ENCODE measurements at places on chromosomes 1 and 21.

DNA sequence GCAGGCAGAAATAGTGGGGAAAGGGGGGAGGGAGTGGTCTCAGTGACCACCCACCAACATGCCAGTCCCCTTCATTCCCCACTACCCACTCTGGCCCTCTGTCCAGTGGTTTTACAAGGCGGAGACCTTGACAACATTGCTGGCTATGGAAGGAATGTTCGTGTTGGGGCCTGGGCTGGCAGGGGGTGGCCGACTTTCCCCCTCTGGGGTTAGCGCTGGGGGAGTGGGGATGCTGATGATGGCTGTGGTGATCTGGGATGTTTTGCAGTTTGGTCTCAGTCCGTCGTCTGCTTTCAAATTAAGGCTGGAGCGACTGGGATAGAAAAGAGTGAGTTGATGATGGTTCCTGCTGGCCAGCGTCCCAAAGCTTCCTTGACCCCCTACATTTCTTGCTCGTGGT, 20.3 kb downstream of the DDX20 start:
- no peak for DNase-seq

- no peak for DNase-seq
Observed at GRCh38 chr1:201466492-201466891, 2.5 kb downstream of the PHLDA3 start.

- no peak for DNase-seq
Observed at GRCh38 chr1:223750730-223751570, 38.6 kb downstream of the CAPN2 start.

DNA sequence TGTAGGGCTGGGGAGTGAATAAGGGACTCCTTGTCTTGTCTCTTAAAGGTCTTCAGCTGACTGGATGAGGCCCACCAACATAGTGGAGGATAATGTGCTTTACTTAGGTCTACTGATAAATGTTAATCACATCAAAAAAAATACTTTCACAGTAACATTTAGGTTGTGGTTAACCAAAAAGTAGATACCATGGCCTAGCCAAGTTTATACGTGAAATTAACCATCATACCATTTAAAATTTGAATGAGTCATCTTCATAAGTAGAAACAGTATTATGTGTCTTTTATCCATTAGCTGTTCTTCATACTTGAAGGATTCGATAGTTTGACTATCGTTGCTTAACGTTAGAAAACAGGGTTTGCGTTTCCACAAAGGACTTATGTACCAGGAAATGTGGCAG, 80.9 kb downstream of the MTR start:
- DNase-seq, result no peak

- DNase-seq, result no peak
Observed at GRCh38 chr1:214417545-214418210, 133.7 kb downstream of the PTPN14 start.

DNA sequence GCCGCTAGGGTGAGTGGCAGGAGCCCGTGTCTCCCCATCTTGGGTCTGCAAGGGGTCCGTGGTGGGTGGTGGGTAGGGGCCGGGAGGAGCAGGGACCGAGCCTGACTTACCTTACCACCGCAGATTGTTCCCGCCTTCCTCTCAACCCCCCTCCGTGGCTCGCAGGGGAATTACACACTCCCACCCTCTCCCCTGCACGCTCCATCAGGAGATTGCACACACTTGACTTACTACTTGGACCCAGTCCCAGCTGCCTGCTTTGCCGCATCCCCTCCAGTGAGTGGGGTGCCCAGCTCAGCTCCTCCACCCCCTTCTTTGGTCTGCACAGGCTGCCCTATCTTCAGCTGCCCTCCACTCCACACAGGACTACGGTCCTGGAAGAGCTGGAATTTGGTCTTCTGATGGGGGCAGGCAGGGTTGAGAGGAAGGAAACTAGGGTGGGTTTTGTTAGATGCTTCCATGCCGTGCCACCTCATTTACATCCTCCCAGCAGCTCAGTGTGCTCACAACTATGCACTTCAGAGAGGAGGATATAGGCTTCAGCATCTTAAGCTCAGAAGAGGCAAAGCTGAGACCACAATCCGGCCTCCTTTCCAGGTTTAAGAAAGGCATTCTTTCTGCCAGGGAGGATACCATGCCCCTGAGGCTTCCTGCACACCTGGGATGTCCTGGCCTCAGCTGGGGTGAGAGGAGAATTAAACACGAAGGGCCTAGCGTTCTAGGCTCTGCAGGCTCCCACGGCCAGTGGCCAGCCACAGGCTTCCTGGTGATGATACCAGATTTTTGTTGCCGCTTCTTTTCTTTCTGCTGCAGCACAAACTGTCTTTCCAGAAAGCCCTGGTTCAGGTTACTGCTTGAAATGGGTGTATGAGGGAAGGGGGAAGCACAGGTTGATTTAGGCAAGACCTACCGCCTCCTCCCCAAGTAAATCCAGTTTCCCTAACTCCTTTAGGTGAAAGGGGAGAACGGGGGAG, 2.3 kb downstream of the KCNC4 start:
- no peak for DNase-seq

DNA sequence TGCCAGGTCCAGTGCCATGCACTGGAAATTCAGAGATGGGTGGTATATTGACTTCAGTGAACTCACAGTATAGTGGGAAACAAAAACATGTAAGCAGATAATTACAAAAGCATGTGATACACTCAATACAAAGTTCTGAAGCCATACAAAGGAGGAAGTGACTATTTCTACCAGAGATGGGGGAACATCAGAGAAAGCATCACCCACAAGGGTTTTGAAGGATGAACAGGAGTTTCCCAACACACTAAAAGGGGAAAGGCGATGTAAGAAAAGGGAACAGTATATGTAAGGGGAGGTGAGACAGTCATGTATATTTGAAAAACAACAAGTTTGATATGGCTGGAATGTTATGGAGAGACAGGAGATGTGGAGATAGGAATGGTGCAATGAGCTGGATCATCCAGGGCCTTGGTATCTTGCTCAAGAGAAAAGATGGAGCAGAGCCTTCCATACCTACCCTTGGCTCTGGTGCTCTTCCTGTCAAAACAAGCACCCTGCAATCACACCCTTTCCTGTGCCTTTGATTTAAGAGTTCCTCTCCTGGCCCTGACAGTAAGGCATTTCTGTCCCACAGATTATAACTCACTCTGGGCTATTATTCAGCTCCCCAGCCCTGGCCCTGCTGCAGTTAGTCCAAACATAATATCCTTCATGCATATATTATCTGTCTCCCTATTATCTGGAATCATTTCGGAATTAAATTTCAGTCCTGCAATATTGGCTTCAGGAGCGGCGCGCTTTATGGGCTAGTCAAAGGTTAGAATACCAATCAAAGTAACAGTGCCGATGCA, 60.5 kb downstream of the DMAP1 start:
- no peak for DNase-seq

GRCh38 chr1:173267453-173267945, 60.4 kb upstream of the TNFSF4 start:
- no peak for DNase-seq

- no peak for DNase-seq
Observed at GRCh38 chr1:116309090-116309870, 63.8 kb upstream of the ATP1A1 start.

DNA sequence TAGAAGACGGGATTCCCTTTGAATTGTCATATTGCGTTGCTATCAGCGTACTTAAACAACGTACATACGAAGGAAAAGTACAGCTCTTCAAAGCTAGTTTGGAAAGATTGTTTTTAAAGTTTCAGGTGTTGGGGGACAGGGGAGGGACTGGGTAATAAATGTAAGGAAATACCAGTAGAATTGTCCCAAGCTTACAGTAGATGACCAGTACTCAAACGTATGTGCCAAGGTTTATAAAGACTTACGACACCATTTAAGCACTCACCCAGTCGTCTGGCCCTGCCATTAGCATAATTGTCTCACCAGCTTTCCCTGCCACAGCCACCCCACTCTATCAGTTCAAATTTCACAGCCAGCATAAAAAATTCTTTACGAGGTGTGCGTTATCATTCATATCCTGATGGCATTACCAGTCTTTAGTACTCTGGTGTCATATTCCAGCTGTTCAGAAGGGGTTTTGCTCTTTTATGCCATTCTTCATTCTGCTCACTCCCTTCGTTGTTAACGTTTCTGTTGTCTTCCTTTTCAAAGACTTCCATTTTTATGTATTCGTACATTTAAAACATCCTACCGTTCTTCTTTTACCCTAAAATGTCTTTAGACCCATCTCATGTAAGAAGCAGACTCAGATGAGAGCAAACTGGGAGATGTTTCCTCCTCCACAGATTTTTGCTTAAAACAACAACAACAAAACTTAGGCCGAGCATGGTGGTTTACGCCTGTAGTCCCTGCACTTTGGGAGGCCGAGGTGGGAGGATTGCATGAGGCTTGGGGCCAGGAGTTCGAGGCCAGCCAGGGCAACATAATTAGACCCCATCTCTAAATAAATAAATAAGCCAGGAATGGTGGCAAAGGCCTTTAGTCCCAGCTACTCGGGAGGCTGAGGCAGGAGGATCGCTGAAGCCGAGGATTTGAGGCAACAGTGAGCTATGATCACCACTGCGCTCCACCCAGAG, 1.0 kb upstream of the HP1BP3 start:
- DNase-seq, result no peak

DNA sequence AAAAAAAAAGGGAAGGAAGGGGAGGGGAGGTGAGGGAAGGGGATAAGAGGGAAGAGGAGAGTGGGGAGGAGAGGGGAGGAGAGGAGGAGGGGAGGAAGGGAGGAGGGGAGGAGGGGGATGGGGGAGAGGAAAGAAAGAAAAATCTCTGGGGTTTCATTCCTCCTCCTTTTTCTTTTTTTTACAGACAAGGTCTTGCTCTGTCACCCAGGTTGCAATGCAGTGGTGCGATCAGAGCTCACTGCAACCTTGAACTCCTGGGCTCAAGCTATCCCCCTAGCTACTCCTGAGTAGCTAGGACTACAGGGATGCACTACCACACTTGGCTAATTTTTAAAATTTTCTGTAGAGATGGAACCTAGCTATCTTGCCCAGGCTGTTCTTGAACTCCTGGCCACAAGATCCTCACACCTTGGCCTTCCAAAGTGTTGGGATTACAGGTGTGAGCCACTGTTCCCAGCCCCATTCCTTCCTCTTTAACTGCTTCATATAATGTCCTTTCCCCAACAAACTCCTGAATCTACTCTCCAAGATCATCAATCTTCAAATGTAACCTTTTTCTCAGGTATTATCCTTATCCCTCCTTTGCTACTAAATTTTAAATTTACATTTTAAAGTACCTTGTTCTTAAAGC, 23.2 kb downstream of the GON4L start:
- no peak for DNase-seq

DNA sequence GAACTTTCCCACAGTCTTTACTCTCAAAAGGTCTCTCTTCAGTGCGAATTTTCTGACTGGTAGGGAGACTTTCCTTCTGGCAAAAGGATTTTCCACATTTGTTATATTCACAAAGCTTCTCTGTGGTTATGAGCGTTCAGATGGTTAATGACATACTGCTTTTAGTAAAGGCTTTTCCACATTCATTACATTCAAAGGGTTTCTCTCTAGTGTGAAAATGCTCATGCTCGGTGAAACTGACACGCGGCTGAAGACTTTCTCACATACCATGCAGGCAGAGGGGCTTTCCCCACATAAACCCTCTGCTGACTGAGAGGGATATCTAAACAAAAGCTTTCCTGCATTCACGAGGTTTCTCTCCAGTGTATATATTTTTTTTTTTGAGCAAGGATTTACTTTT, 9.9 kb upstream of the KLF18 start:
- no peak for DNase-seq

- no peak for DNase-seq
Observed at GRCh38 chr21:27320868-27321267, 354.0 kb upstream of the ADAMTS5 start.

GRCh38 chr1:39695016-39695415, 3.8 kb upstream of the HPCAL4 start:
- no peak for DNase-seq

GRCh38 chr1:94676686-94677085, 135.1 kb upstream of the F3 start:
- DNase-seq, result peak; percentile 82

DNA sequence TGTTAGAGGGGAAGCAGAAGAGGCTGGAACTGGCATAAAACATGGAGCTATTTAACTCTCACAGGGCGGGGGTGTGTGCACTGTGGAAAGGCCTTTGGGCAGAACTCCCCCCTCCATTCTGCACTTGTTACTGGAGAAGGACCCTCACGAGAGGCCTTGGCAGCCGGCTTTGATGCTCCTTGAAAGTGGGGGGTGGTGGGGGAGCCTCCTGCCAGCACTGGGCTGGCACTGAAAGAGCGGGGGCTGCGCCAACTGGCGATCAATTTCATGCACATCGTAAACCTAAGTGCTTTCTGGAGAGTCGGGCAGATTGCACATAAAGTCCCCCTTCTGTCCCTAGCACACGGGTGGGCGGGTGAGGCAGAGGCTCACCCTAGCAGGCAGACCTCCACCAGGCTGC, 28.9 kb downstream of the FOXO6 start:
- no peak for DNase-seq

DNA sequence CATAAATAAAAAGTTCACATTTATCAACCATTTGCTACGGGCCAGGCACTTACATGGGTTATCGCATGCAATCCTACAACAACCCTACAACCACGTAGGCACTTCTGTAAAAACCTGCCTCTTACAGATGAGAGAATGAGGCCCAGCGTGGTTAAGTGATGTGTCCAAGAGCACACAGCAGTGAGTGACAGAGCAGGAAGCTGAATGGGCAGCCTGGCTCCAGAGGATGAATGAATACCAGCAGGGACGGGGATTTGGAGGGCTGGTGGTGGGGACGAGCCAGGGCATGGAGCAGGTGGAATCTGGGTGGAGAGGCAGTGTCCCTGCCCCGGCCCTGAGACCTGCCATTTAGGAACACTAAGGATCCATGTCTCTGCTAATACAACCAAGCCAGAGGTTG, 35.5 kb downstream of the SYF2 start:
- DNase-seq, result no peak

- DNase-seq, result no peak
Observed at GRCh38 chr1:198176179-198176578, 19.4 kb downstream of the NEK7 start.

DNA sequence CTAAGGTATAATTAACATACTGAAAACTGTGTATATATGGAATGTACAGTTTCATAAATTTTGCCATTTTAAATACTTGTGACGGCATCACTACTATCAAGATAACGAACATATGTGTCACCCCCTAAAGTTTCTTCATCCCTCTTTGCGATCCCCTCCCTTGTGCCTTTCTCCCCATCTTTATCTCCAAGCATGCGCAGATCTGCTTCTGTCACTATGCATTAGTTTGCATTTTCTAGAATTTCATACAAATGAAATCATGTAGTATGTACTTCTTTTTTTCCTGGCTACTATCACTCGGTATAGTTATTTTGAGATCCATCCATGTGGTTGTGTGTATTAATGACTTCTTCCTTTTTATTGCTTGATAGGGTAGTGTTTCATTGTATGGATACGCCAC, 154.9 kb downstream of the ZNF648 start:
- no peak for DNase-seq

- no peak for DNase-seq
Observed at GRCh38 chr1:191905781-191906180, 252.5 kb upstream of the RGS18 start.
